ENCODE measurements at places on chromosomes 4 and X.
A peak's percentile ranks its signal among the peaks of the same experiment; 100 is the strongest.

DNA sequence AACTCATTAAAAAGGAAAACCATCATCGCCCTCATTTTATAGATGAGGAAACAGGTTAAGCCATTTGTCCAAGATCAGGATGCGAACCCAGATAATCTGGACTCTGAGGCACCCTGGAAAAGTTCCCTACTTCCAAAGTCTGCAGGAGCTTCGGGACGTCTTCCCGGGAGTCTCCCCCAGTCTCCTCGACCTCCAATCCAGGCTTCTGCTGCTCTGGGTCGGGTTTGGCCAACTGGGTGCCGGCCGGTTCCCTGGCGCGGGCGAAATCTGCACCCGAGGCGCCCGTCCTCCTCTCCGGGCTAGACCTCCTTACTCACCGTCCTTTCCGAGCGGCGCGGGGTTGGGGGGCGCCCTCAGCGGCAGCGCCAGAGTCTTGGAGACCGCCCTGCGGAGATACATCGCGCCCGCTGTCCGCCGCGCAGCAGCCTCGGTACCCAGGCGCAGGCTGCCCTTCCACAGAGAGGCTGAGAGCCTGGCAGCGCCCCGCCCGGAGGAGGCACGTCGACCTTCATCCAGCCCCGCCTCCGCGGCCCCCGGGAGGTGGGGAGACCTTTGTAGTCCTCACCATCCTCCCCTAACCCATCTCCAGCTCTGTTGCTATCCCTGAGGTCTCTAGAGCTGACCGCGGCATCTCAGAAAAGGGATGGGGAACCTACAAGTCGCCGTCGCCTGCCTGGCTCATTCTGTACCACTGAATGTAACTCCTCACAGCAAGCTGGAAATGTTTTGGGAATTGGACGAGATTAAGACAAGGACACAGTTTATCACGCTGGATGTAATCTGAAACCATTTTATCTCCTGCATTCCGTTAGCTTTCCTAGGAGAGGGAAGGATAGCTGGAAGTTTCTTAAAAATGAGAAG is at the start of gene MGARP:
TSS of gene MGARP (minus strand) at position 466 of the 861 bp plus-strand sequence. CDS start at position 399, 67 bp downstream.
- peak; percentile 14 for DNase-seq

- no peak for DNase-seq
Measured at GRCh38 chrX:45824471-45824870, 623.8 kb upstream of the DIPK2B start.

DNA sequence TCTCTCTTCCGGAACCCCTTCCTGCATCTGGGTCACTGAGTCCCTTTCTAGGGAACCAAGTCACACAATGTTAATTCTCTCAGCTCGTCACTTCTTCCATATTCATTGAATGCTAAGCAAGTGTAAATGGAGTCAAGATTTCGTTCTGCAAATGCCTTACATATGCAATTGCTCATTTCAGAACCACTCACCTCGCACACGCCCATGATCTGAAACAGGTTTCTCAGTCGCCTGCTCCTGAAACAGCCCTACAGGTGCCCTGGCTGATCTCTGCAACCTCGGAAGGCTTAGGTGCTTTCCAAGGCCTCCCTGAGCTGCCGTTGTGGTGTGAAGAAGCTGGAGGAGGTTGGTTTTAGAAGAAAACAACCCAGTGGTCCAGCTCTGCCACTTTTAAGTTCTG is 100.8 kb upstream of the MSX1 start:
- DNase-seq: no peak

DNA sequence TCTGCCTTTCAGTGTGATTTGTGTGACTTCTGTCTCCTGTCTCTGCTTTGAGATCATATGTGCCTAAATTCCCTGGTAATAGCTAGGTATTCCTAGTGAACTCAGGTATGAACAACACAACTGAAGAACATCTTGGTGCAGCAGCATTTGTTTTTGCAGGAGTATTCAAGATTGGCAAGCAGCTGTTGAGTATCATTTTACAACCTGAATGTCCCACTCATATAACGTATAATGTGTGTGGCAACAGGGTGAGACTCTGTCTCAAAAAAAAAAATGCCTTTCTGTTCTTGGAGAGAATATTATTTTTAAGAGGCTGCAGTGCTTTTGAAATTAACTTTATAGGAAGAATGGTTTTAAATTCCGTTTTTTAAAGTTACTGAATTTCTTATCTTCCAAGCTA is 7.7 kb downstream of the LSM6 start:
- DNase-seq: no peak

DNA sequence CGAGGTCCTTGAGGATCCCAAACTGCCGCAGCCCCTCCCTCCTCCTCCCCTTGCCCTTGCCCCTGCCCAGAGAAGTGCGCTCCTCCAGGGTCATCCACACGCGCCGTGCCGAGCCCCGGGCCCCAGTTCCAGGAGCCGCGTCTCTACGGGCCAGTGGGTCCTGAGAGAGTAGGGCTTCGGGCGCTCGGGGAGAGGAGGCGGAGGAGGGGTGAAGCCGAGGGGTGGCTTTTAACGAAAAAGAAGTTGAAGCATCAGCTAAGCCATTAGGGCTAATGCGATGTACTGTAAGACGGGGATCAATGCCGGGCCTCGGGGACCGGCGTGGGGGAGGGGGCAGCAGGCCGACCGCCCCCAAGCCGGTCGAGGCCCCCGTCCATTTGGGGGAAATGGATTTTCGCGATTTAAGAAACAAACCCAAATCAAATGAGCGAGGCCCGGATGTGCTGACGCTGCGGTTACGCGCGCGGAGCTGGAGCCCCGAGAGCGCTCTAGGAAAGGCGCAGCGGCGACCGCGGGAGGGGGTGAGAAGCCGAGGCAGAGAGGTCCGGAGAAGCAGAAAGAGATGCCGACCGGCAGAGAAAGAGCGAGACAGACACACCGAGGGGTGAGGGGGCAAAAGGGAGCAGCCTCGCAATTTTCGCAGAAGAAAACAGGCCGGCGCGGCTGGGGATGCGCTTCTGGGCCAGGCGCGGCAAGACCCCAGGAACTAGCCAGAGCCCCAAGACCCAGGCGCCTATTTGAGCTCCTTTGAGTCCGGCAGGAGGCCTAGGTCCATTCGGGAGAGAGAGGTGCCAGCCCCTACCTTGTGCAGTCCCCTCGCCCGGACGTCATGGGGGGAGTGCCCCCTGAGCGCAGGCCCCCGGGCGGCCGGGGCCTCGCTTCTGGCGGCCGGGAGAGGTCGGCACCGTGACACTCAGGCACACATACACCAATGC is 13.6 kb downstream of the HMX1 start:
- no peak for DNase-seq
